ENCODE measurements at places on chromosomes 13 and 19. TPM values are rescaled to one million over a fixed set of nuclear protein-coding genes. Genes with fewer than 3 reads are reported as not detected.

Gene SELENOV
- not detected for total RNA-seq

Gene ZNF490
- 11.3 TPM for total RNA-seq

Gene CDC37
- 179 TPM for total RNA-seq

DNA sequence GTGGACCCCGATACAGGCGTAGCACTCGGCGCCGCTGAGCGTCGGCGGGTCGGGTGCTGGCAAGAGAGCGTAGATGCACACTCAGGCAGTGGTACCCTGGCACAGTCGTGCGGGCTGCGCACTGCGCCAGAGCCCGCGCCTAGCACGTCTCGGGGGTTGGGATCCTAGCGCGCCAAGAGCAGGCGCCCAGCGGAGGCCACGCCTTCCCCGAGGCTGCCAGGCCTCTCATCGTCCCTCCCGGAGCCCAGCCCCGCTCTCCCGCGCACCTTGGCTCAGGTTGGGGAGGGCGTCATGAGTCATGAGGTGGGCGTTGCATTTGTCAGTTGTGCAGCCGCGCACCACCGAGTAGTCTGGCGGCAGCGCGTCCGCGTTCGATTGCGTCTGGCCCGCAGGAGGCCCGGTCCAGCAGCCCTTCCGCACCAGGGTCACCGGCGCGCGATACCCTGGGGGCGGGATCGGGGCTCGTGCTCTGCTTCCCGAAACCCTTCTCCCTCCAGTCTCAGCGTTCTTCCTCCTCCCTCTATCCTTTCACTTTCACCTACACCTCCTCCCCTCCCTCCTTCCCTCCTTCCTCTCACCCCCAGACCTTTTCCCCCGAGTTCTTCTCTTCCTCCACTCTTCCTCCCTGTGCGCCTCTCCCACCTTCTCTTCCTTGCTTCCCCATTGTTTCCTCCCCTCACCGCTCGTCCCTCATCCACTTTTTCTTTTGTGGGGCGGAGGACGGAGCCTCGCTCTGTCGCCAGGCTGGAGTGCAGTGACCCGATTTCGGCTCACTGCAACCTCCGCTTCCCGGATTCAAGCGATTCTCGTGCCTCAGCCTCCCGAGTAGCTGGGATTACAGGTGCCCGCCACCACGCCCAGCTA lies 3.5 kb downstream of the LYPD5 start:
- peak; percentile 66 for DNase-seq

Gene ZNF536
- total RNA-seq, result 1.3 TPM

Gene TEX26
- total RNA-seq, result not detected

DNA sequence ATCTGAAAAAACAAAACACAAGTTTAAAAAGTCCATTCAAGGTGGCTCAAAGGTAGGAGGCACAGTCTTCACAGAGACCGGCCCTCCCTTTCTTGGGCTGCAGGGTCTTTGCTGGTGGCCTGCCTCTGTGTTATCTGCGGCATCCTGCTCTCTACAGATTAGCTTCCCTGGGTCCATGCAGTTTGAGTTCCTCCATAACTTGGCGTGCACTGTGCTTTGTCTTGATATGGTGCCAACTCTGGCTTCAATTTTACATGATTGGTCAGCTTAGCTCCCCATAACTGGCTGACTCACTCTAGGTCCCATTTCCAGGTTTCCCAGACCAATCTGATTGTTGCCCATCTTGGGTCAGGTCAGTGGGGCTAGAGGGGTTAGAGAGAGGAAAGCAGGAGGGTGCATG lies 41.8 kb downstream of the TPT1 start:
- DNase-seq, result no peak

DNA sequence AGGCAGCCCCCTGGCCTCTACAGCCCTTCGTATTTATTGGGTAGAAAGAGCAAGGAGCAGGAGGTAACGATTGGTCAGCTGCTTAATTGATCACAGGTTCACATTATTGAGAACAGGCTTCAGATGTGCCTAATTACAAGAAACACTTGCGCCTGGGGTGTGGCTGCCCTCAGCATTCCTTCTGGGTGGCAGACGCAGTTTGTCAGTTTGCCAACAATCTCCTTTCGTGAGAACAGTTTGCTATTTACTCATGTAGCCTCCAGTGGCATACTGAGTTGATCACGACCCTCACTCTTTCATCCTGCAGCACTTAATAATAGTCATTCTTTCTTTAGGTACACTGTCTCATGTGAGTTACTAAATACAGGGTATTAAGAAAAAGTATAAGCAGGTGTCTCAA lies 985.6 kb downstream of the SLITRK5 start:
- DNase-seq, result no peak

Gene SBSN
- total RNA-seq, result not detected

Gene ZNF486
- total RNA-seq, result 3.0 TPM

Gene KLK12
- total RNA-seq, result not detected

Gene CEACAM8
- total RNA-seq, result 0.32 TPM

- no peak for DNase-seq
These were observed 476.2 kb upstream of the TSHZ3 start for GRCh38 chr19:31825134-31826094.

DNA sequence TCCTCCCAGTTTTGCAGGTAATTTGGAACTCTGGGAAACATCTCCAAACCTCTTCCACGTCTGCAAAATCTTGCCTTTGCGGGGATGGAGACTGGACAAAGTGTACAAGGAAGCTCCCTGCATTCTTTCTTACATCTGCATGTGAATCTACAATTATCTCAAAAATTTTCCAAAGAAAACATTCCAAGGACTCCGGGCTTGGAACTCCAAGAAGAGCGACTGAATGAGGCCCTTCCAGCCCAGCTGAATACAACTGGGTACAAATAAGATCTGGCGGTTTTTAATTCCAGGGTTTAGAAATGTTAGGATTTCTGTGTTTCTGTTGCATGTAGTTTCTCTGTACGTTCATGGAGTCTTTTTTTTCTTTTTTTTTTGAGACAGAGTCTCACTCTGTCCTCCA lies 28.5 kb downstream of the EXOC3L2 start:
- no peak for DNase-seq

Gene TINCR
- total RNA-seq, result 9.0 TPM

All from mucosa of descending colon (tissue), 3 donors.